ENCODE measurements at places on chromosomes 2 and 18.

- no peak for DNase-seq
Measured at GRCh38 chr2:37576831-37577230, 94.6 kb downstream of the CDC42EP3 start.

GRCh38 chr18:13048061-13048595 is 57.0 kb downstream of the CEP192 start:
- no peak for DNase-seq

GRCh38 chr18:38698088-38698487 is 1132.5 kb upstream of the CELF4 start:
- no peak for DNase-seq

- no peak for DNase-seq
Measured at GRCh38 chr18:48599391-48599790, 60.6 kb downstream of the CTIF start.

DNA sequence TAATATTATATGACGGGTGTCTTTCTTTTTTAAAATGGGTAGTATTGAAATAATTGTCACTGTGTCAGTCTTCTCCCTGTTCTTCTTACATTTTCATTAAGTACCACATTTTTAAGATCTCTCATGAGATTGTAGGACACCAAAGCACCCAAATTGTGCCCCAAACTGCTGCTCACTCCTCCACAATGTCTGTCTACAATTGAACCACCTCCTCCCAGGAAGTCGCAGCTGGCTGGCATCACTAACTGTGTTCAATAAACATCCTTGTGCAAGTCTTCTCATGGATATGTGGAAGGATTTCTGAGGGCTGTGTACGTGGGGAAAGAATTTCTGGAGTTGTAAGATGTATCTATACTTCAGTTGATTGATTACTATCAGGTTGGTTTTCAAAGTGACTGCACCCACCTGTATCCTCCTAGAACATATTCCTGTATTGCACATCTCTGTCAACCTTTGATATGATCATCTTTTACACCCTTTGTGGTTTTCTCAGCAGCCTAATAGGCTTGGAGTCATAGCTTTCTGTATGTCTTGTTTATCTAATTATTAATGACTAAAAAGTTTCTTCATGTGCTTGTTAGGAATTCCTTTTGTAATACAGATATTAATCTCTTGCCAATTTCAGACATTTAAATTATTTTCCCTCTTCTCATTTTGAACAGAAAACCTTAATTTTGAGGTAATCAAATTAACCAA is 774.9 kb downstream of the RNF144A start:
- DNase-seq, result no peak

DNA sequence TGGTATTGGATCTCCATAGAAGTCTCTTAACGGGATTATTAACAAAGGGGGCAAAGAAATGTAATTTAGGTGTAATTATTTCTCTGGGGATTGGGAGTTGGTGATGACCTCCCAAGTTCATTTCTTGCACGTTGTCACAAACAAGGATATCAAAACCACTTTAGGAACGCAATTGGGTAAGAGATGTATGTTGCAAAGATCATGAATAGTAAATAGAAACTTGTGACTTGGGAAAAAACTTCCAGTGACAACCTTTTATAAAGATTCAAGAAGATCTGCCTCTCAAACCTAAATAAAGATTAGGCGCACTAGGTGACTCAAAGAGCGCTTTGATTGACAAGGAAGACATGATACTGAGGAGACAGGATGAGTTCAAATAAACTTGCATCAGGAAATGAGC is 127.8 kb upstream of the TRIB2 start:
- no peak for DNase-seq

- no peak for DNase-seq
Measured at GRCh38 chr2:31127931-31128330, 10.3 kb downstream of the GALNT14 start.

DNA sequence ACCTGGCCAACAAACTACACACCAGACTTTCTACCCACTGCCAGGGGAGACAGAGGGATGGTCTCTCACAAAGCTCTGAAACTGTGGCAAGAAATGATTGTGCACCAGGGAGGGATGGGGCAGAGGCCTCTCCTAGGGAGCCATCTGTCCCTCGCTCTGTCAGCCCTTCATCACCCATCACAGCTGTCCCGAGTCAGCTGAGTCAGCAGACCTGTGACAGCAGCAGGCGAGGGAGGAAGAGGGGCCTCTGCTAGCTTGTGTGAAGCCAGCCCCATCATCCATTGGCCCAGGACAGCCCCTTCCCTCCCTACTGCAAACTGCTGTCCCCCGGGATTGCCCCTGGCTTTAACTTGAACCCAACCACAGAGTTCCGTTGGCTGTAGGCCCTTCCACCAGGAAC is 5.0 kb downstream of the SH2D6 start:
- DNase-seq, result no peak

DNA sequence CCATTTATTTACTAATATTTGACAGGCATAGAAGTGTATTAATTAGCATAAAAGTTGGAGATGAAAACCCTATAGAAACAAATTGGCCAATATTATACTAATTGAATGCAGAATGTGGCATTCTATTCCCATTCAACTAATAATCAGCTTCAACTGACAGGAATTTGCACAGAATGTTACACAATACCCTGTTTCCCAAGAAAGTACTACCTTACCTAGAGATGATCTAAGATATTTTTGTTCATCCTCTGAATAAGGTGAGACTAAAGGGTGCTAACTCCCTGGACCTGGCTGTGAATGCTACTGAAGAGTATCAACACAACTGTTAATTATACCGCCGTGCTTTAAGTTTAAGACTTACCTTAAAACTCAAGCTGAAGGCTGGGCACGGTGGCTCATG is 28.9 kb downstream of the CEP68 start:
- no peak for DNase-seq

GRCh38 chr2:149719695-149720094 is 132.1 kb upstream of the MMADHC start:
- DNase-seq, result no peak

DNA sequence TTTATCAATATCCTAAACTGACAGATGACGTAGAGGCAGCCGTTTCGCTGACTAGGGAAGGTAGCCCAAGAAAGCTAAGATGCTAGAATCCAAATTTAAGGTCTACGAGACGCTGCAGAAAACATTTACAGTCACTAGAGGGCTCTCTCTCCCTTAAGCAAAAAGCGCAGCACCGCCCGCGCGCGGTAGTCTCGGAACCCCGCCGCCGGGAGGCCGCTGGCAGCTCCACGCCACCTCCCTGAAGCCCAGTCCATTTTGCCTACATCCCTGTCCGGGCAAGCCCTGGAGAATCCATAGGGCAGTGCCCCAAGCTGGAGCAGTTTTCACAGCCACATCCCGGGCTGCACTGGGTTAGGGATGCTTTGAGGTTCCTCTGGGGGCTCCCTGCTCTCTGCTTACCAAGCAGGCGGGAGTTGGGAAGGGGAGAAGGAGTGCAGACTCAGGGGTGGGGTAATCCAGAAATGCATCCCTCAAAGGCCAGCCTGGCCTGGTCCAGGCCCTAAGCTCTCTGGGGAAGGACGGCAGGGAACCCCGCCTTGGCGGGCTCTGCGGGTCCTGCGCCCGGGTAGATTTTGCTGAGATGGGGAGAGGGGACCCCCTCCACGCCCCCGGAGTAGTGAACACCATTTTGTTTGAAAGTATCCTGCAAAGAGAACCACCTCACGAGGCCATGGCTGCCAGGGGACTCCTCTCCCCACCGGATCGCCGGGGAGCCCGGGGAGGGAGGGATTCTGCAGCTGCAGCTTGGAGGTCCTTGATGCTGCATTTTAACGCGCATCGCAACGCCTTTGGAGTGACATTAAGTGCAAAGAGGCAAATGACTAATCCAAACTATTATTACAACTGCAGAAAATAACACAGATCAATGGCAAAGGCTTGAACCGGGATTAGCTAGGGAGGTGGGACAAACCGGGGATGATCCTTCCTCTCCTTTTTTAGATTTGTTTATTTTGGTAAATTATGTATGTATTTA is 1.3 kb upstream of the DPYSL5 start:
- DNase-seq, result peak; percentile 30

DNA sequence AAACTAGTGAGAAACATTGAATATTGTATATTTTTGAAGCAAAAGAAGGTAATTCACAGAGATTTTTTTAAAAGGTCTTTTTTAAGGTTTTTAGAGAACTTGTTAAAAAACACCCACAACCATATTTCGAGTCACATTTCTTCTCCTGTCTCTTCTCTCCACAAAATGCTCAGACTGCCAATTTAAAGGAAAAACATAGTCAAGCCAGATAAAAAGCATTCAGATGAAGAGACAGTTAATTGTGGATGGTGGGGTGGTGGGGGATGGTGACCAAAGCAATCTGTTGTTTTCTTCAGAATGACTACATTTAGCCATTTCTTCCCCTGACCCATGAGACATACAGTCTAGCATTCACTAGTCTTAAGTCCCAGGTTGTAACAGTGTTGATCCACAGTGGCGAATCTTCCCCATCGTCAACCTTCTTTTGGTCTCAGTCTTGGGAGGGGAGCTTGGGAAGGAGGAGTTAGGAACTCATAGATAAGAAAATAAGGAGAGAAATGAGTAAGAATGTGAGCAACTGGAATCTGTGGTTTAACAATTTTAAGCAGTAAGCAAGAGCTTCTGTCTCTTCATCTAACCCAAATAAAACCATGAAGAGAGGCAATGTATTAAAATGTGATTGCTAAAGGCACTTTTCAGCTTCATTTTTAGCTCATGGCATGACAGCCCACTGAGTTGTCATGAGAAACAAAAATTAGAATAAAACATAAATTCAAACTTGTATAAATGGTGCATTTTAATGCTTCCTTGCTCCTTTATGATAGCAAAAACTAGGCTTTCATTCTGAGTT is 413.7 kb upstream of the FSHR start:
- DNase-seq, result no peak

DNA sequence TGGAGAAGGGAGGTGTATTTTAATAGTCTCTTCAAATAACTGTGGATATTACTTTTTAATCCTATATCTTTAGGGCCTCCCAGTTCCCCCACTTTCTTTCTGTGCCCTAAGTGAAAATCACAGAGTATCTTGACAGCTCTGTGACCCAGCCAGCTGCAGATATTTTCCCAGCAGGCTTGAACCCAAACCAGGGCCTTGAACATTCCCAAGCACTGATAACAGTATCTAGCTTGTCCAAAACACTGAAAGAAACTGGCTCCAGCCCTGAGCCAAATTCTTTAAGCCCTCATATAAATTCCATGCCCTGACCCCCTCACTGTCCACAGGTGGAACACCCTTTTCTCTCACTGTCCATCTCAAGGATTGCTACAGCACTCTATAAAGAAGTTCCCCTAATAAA is 388.1 kb upstream of the CHAC2 start:
- DNase-seq, result no peak

GRCh38 chr2:44285174-44285573 is 9.9 kb downstream of the SLC3A1 start:
- no peak for DNase-seq

DNA sequence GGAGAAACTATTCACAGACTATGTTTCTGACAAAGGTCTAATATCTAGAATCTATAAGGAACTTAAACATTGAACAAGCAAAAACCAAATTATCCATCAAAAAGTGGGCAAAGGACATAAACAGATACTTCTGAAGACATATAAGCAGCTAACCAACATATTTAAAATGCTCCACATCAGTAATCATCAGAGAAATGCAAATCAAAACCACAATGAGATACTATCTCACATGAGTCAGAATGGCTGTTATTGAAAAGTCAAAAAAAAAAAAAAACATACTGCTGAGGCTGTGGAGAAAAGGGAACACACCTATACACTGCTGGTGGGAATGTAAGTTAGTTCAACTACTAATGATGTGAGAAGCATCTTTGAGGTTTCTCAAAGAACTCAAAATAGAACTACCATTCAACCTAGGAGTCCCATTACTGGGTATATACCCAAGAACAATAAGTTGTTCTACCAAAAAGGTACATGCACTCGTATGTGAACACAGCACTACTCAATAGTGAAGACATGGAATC is 220.4 kb upstream of the TFPI start:
- no peak for DNase-seq

DNA sequence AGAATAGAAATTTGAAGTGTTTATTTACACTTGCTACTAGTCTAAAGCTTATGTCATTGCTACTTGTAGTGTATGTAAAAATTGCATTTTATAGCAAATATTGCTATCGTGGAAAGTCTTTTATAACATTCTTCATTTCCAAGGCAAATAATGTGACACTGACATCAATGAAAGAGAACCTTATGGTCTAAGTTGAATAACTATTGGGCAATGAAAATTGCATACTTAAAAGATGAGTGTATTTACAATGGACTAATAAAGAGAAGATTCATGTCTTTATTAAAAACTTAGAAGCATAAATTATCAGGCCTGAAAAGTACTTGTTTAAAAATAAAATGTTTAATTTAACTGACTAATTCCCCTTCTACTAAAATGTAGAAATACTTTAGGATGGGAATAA is 82.2 kb downstream of the LRP1B start:
- DNase-seq, result no peak

- peak; percentile 54 for DNase-seq
Measured at GRCh38 chr2:38076710-38077430, 919 bp upstream of the CYP1B1 start.

- no peak for DNase-seq
Measured at GRCh38 chr2:163736433-163737189, 803 bp upstream of the FIGN start.

- no peak for DNase-seq
Measured at GRCh38 chr2:16050261-16050907, 110.0 kb downstream of the MYCN start.

DNA sequence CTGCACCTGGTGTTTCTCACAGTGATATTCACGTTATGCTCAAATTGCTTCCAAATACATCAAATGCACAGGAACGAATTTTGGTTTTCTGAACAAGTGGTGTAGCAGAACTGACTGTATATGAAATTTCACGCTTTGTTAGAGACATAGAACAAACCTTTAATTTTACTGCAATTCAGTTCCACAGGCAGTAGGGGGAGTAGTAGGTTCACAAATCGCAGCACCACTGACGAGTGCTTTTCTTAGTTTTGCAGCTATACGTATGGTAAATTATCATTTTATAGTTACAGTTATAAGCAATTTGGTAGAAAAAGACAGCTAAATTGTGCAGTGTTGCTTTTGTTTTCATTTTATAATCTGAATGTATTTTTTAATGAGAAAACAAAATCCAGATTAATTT is 113.3 kb downstream of the KIAA1328 start:
- no peak for DNase-seq

GRCh38 chr2:186437719-186438118 is 48.3 kb upstream of the ZC3H15 start:
- no peak for DNase-seq

GRCh38 chr2:130796290-130796689 is 40.4 kb upstream of the ARHGEF4 start:
- no peak for DNase-seq

GRCh38 chr2:234107861-234108260 is 57.4 kb downstream of the SPP2 start:
- no peak for DNase-seq

DNA sequence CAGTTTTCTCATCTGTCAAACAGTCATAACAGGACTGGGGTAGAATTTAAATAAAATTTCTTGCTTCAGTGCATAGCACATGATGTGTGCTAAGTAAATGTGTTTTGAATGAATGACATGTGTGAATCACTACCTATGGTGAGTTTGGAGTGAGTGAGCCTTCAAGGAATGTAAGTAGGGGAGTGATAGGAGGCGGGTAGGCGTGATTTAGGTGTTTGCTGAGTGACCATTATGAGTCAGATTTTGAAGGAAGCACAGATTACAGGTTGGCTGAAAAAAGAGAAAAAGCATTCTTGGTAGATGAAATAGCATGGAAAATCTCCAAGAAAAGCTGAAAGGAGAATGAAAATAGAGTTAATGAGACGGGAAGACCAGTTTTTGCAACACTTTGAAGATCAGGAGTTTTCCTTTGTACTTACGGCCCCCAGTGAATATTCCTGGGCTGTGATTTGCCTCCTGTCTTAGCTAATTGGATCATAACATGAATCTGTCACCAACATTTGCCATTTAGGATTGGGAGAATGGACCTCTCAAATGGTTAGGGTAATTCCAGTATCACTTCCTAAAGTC is 136.9 kb upstream of the GATA6 start:
- no peak for DNase-seq

Data from stimulated activated CD4-positive, alpha-beta T cell treated with anti-CD3 and anti-CD28 coated beads, TNF-alpha, amount 100 ng/mL, for 24 hours (primary cell).